ENCODE measurements at places on chromosomes 5 and 9.

GRCh38 chr9:88775037-88775471, 216.2 kb upstream of the S1PR3 start:
- DNase-seq, result no peak

GRCh38 chr9:137965177-137965795, 87.7 kb downstream of the CACNA1B start:
- no peak for DNase-seq

- DNase-seq, result no peak
Observed at GRCh38 chr5:107560377-107560776, 110.4 kb downstream of the EFNA5 start.

DNA sequence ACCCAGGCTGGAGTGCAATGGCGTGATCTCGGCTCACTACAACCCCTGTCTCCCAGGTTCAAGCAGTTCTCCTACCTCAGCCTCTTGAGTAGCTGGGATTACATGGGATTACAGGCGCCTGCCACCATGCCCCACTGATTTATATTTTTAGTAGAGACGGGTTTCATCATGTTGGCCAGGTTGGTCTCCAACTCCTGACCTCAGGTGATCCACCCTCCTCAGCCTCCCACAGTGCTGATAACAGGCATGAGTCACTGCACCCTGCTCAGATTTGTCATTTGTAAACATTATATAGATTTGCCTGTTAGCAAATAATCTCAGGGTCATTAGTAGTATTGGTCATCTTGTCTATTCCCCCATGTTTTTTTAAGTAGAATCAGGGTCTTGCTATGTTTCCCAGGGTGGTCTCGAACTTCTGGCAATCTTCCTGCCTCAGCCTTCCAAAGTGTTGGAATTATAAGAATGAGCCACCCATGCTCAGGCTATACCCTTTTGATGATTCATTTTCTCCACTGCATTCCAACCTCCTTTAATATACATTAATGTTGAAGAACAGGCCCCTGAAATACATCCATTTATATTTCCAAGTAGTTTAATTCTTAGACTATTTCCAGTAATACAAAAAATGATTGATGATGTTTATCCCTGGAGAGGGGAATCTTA, 17.3 kb downstream of the CENPH start:
- no peak for DNase-seq

- DNase-seq, result no peak
Observed at GRCh38 chr9:92463984-92464383, 18.3 kb downstream of the ASPN start.

DNA sequence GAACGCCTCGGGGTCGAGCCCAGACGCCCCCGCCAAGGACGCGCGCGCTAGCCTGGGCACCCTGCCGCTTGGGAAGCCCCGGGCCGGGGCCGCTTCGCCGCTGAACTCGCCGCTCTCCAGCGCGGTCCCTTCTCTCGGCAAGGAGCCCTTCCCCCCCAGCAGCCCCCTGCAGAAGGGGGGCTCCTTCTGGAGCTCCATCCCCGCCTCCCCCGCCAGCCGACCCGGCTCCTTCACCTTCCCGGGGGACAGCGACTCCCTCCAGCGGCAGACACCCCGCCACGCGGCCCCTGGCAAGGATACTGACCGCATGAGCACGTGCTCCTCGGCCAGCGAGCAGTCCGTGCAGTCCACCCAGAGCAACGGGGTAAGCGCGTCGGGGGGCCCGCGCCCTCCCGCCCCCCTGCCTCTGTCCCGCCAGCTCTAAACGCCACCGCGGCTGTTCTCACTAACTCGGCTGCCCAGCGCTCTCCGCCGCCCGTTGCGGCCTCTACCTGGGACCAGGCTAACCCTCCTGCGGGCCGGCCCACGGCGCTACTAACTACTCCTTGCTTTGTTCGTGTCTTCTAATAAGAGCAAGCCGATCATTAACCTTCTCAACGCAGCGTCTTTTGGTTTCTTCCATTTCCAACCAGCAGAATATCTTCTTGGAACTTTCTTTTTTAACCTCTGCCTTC, 93.6 kb upstream of the OTULINL start:
- no peak for DNase-seq

GRCh38 chr9:72649127-72649442, 127.7 kb downstream of the TMC1 start:
- DNase-seq, result no peak

- no peak for DNase-seq
Observed at GRCh38 chr5:177124486-177124991, 9.0 kb upstream of the NSD1 start.

DNA sequence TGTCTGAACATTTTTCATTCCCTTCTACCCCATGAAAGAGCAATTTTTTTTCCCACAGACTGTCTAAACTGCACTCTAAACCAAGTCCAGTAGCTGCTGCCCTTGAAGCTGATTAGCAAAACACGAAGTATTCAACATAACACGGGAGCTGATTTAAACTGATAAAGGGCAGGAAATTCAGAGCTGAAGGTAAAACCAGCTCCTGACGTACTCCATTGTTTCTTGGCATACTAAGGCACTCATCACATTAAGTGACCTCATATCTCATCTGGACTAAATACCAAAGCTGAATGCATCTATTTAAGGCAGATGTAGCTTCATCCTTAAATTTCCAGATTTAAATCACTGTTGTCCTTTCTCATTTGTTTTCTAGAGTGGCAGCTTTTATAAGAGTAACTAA, 12.0 kb downstream of the GDF9 start:
- DNase-seq, result no peak

GRCh38 chr9:91296354-91296753, 65.4 kb downstream of the AUH start:
- no peak for DNase-seq

DNA sequence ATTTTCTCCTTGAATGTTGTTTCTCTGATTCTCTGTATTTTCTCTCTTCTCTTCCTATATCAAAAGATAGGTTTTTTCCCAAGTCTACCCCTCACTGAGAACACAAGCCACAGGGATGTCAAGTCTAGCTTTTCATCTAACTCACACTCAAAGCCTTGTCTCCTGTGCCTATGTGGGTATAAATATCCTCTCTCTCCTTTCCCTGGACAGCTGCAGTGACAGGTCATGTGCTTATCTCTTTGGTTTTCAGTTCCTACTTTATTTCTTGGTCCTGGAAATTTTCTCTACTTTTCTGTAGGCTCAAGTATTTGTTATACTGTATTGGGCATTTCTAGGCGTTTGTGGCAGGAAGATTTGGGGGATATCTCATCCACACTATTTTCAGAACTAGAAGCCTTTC, 182.4 kb upstream of the MVB12B start:
- no peak for DNase-seq

DNA sequence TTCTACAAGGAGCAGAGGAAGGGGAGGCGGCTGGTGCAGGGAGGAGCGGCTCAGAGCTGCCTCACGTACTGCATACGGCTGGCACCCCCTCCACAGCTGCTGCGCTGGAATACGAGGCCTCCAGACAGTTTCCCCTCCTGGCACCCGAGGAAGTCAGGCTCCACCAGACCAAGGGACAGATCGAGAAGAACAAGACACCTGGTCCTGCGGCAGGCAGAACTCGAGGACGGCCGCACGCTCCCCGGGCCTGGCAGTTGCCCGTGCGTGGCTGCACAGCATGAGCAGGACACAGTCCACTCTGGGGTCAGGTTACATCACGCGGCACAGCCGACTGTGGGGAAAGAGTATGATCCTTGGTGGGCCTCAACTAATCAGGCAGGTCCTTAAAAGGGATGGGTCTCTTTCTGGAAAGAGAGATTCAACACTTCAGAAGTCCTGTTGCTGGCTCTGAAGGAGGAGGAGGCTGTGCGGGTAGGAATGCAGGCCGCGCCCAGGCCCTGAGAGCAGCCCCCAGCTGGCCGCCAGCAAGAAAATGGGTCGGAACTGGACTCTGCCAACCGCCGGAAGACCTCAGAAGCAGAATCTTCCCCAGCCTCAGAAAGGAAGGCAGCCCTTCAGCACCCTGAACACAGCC, 11.6 kb downstream of the UBAC1 start:
- peak; percentile 40 for DNase-seq

DNA sequence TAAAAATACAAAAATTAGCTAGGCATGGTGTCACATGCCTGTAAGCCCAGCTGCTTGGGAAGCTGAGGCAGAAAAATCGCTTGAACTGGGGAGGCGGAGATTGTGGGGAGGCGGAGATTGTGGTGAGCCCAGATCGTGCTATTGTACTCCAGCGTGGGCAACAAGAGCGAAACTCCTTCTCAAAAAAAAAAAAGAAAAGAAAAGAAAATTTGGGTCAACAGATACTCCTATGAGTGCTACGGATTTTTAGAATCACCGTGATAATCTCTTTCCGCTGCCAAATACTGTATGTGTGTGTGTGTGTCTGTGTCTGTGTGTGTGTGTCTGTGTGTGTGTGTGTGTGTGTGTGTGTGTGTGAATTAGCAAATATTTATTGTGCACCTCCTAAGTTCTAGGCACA, 64.4 kb downstream of the ARRDC3 start:
- no peak for DNase-seq

DNA sequence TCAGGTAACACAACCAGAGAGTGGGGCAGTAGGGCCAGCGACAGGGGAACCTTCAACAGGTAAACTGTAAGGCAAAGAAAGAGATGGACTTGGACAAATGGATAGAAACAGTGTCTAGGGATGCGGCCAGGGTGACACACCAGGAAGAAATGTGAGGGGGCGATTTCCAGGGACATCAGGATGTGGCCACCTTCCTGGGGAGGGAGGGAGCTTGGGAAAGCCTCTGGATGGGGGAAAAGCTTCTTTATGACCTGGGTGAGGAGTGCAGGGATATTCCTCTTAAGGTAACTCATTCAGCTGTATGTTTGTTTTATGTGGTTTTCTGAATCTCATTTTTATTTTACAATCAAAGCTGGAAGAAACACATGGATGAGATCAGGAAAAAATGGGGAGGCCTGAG, 11.9 kb upstream of the NXNL2 start:
- no peak for DNase-seq

DNA sequence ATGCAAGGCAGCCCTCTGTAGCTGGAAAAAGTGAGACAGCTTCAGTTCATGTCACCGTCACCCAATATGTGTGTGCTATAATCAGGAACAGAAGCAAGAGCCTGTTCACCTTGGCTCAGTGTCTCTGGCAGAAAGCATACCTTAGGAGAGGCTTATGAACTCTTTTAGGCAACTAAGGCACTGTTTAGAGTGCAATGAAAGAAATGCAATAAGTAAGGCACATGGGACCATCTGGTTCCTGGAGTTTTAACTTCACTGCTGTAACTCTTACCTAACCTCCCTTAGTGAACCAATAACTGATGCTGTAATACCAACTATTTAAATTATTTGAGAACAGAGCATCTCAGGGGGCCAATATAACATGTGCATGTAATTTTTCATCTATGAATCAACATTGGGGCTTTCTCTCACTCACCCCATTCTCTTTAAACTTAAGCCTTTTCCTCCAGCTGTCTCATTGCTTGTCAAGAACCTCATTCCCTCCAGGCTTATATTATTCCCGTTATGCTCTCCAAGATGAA, 32.4 kb downstream of the C9 start:
- DNase-seq, result no peak

- DNase-seq, result no peak
Observed at GRCh38 chr5:9625731-9626130, 4.4 kb downstream of the TAS2R1 start.

GRCh38 chr5:60677850-60678664, 21.9 kb downstream of the DEPDC1B start:
- DNase-seq, result no peak

- DNase-seq, result no peak
Observed at GRCh38 chr5:56145511-56145910, 87.6 kb downstream of the ANKRD55 start.

GRCh38 chr5:124602925-124603650, 143.4 kb downstream of the ZNF608 start:
- DNase-seq, result no peak

DNA sequence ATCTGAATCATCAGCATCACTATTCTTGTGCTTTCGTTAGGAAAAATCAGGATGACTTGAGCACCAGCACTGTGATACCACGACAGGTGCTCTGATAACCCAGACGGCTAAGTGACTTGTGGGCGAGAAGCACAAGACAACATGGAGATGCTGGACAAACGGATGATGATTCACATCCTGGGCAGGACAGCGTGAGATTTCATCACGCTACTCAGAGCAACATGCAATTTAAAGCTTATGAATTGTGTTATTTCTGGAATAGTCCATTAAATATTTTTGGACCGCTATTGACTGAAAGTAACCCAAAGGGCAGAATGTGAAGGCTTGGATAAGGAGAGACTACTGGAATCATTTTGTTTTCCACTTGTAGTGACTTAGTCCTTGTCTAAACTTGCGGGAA, 114.8 kb upstream of the DAPK1 start:
- DNase-seq, result no peak

- no peak for DNase-seq
Observed at GRCh38 chr9:79195879-79196278, 375.9 kb upstream of the TLE4 start.

- DNase-seq, result no peak
Observed at GRCh38 chr5:32230356-32231099, 56.4 kb upstream of the GOLPH3 start.

DNA sequence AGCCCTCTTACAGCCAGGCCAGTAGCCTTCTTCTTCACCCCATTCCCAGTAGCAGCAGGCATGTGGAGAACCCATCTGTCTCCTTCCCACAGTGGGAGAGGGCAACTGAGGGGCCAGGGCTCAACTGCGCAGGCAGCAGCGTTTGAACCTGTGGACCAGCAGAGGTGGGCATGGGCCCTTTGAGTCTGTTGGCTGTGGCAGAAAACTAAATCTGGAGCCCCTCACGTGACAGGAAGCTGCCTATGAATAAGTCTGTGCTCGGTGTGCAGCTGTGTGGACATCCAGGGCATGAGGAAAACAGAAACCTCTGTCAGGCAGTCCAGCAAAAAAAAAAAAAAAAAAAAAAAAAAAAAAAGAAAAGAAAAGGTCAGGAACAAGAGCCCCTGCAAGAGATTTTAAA, 189.2 kb upstream of the NR3C1 start:
- no peak for DNase-seq

DNA sequence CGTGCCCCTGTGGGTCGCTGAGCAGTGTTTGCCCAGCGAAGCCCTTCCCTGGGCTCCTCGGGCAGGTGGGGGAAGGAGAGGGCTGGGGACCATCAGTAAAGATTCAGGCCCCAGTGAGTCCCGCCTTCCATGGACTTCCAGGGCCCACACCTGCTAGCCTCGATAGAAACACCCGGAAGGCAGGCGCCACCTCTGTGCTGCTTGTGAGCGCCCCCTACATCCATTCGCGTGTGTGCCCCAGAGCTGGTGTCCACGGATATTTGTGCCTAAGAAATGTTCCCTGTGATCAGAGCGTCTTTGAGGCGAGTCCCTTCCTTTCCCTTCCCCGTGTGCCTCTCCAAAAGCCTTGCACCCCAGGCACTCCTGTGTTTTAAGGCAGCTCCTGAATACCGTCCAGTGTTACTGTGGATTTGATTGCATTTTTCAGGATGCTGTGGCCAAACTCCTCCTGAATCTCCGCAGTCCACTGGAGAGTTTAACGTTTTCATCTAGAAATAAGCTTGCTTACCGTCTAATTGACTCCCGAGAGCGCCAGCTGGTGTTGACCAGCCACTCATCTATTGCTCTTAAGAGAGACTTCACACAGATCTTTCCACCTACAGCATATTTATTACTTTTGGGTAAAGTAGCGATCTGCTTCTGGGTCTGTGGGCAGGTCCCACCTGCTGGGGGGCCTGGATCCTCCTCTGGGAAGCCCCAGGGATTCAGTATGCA, 101.4 kb downstream of the COL5A1 start:
- no peak for DNase-seq

All from nephron progenitor cell (in vitro differentiated cells).